NCI-H460 (cell line): ENCODE measurements at places on chromosomes 13 and 19. TPM values are rescaled to one million over a fixed set of nuclear protein-coding genes. Genes with fewer than 3 reads are reported as not detected.

CTXN1 gene
- 1.4 and 1.7 TPM in 2 replicates for total RNA-seq

ZIC2 gene
- 4.2 and 4.4 TPM in 2 replicates for total RNA-seq

PLIN4 gene
- 0.02 and 0.06 TPM in 2 replicates for total RNA-seq

COPE gene
- total RNA-seq, result 131 and 141 TPM in 2 replicates

NKPD1 gene
- 0.07 TPM in 1 of 2 replicates, not detected in the other for total RNA-seq

PINLYP gene
- not detected in 2 replicates for total RNA-seq

DENND1C gene
- total RNA-seq, result 0.17 and 0.29 TPM in 2 replicates

HS6ST3 gene
- not detected in 2 replicates for total RNA-seq

PSG4 gene
- not detected in 2 replicates for total RNA-seq

LIM2 gene
- total RNA-seq, result not detected in 2 replicates

FFAR2 gene
- total RNA-seq, result not detected in 2 replicates

U2AF2 gene
- total RNA-seq, result 68.3 and 72.4 TPM in 2 replicates

ZNF699 gene
- total RNA-seq, result 6.0 and 6.9 TPM in 2 replicates

KLK11 gene
- total RNA-seq, result not detected in 2 replicates
